ENCODE measurements at places on chromosomes 12 and 14.
A peak's percentile ranks its signal among the peaks of the same experiment; 100 is the strongest.

- DNase-seq, result no peak
These were observed 17.1 kb downstream of the MRPL42 start for GRCh38 chr12:93484315-93484981.

- no peak for DNase-seq
These were observed 2.4 kb upstream of the GPRC5D start for GRCh38 chr12:12954356-12954755.

DNA sequence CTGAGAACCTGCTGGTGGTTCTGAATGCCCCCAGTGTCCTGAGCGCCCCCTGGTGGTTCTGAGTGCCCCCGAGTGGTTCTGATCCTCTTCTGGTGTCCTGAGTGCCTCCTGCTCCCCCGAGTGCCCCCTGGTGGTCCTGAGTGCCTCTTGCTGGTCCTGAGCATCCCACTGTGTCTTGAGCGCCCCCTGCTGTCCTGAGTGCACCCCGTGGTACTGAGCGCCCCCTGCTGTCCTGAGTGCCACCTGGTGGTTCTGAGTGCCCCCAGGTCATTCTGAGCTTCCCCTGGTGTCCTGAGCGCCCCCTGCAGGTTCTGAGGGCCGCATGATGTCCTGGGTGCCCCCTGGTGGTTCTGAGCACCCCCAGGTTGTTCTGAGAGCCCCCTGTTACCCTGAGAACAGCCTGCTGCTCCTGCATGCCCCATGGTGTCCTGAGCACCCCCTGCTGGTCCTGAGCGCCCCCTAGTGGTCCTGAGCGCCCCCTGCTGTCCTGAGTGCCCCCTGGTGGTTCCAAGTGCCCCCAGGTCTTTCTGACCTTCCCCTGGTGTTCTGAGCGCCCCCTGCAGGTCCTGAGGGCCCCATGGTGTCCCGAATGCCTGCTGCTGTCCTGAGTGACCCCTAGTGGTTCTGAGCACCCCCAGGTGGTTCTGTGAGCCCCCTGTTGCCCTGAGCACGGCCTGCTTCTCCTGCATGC is 1165.4 kb downstream of the TMEM121 start:
- peak; percentile 15 for DNase-seq

DNA sequence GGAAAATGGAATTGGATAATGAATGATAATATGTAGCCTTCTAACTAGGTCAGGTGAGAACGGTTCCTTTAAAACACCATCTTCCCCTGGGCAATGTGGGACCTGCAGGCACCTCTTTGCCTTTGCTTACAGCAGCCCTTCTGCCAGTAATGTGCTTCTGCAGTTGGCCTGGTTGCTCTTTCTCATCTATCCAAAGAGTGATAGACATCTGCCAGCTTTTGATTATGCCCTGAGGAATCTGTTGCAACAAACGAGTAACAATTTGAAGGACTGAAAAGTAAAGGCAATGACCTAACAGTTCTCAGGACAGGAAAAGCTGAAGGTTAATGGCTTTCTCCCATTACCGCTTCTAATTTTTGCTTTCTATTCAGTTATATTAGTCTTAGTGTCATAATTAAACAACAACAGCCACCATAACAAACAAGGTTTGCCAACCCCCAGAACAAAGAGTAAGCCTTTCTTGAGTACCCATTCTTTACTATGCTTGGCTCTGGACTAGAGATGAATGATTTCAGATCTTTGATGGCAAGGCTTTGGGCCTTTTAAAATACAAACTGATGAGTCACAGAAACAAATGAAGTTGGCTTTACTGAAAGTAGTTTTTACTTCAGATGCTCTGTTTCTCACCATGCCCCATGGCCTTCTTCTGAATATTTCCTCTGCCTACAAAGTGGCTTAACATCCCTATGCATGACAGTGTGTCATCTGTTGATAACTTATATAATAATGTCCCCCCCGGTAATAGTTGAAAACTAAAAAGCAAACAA is 76.1 kb upstream of the KRR1 start:
- DNase-seq, result no peak

- DNase-seq, result peak; percentile 37
These were observed 52.4 kb upstream of the CAPRIN2 start for GRCh38 chr12:30806989-30807694.

DNA sequence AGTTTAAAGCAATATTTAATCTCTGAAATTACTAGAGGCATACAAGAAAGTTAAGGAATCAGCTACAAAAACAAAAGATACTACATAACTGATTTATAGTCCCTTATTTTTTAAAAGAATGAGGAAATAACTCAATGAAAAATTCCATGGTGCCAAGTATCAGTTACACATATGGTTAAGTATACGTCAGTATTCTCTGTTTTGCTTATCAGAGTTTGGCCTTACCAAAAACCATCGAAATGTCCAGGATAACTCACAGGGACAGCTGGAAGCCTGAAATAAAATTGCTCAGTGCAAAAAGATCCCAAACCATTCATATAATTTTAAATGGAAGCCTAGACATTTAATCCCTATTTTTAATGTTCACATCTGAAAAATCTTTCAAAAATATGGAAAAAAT is 3.6 kb downstream of the CFL2 start:
- no peak for DNase-seq

DNA sequence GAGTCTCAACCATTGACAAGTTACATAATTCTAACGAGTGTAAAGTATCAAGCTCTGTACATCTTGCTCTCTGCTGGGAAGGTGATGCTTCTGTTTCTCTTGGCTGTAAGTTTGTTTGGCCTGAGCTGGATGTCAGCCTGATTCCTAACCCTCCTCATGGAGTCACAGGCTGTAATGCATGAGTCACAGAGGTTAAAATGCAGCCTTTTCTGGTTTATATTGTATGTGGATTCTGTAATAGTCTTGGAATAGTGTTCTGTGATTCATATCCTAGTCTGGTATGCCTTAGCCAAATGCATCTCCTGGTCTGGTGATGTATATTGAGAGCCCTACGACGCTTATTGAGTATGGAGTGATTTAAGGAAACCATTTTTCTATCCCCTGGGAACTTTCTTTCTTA is 104.5 kb upstream of the FRMD6 start:
- no peak for DNase-seq

Data from WTC11 (cell line).